ENCODE measurements at places on chromosomes 1 and 21.

DNA sequence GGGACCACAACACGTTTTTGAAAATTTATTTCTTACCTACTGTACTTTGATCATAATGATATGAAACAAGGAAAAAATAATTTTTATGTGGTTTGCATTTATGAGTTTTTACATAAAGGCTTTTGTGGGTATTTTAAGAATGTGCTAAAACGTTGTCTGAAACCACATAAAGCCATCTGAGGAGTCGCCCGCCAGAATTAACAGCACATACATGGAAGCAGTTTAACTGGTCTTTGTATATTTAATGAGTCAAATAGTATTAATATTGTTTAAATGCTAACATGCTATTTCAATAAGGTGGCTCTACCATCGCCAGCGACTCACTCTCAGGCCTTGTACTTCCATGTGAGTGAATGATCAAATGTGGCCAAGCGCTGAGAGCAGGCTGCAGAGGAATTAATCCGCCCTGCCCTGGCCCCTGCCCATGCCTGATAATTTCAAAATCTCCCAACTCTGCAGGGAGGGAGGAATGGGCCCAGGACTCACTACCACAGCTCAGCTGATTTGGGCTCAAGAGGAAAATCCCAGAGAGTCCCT is 49.6 kb downstream of the SLC66A1 start:
- no peak for DNase-seq

DNA sequence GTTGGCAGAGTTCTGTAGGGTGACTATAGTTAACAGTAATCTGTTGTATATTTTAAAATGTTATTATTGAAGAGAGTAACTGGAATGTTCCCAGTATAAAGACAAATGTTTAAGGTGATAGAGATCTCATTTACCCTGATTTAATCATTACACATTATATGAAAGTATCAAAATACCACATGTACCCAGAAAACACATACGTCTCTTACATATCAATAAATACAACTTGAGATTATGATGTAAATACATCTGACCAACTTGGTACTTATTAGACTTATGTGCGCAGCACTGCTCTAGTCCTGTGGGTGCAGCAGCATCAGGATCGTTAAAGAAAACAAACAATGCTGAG is 670 bp upstream of the PARK7 start:
- no peak for DNase-seq

DNA sequence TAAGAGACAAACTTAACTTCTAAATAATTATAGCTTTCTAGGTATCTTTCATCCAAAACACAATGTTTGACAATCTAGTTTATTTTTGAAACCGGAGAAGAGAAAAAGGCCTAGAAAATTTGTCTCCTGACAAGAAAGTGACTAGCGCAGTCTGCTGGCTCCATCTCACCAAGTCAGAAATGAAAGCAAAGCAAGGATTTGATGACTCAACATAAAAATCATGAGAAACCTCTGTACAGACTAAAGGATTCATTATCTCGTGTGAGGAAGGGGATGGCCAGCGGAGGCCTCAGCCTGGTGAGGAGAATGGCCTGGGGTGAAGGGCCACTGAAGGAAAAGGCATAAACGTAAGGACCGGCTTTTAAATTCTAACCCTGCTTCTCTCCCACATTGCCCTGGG is 20.0 kb upstream of the TSNAX start:
- no peak for DNase-seq

- DNase-seq: no peak
These were observed 27.9 kb downstream of the CACNA1S start for GRCh38 chr1:201084295-201084694.

DNA sequence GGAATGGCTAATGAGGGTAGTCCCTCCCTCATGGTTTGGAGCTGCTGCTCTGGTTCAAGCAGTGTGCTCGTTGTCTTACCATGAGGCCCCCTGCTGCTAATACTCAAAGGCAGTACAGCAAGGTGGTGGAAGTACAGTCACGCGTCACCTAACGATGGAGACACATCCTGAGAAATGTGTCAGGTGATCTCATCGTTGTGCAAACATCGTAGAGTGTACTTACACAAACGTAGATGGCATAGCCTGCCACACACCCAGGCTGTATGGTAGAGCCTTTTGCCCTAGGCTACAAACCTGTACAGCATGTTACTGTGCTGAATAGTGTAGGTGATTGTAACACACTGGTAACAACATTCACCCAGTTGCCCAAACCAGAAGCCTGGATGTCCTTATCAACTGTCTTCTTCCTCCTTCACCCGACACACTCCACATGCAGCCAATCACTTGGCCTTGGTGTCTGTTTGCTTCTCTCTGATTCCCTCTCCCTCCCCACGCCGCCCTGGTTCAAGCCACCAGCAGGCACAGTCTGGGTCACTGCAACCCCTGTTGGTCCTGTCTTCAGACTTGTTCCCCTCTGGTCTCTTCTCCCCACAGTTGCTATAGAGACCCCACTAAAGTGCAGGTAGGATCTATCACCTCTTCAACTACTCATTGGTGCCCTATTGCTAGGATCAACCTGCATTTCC is 6.0 kb upstream of the KCNA2 start:
- no peak for DNase-seq

GRCh38 chr1:55255901-55256300 is 40.7 kb upstream of the USP24 start:
- no peak for DNase-seq

All from SIG-M5 (cell line).